ENCODE measurements at places on chromosomes 7 and 10.

DNA sequence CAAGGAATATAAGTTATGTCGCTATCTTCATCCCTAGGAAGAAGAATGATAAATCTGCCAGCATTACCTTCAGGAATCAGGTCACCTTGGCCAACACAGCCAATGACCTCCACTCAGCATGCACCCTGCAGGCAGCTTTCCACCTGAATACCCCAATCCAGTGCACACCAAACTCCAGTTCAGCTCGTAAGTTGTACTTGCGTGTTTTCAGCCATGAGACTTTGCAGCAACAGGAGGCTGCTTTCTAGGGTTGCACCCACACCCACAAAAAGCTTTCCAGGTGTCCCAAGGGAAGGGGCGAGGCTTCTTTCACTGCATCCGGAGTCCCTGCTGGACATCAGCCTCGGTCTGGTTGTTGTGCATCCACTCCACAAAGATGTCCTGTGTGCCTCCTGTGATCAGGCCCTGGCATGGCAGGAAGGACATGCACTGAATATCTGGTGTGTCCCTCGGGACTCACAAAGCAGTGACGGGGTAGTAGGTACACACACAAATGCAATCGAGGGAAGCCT is 282.9 kb downstream of the GRID1 start:
- DNase-seq = no peak

- no peak for DNase-seq
These were observed 159.2 kb upstream of the ITGB1 start for GRCh38 chr10:33117230-33117629.

- DNase-seq = peak; percentile 15
These were observed 170.9 kb upstream of the SMIM30 start for GRCh38 chr7:113289140-113289740.

DNA sequence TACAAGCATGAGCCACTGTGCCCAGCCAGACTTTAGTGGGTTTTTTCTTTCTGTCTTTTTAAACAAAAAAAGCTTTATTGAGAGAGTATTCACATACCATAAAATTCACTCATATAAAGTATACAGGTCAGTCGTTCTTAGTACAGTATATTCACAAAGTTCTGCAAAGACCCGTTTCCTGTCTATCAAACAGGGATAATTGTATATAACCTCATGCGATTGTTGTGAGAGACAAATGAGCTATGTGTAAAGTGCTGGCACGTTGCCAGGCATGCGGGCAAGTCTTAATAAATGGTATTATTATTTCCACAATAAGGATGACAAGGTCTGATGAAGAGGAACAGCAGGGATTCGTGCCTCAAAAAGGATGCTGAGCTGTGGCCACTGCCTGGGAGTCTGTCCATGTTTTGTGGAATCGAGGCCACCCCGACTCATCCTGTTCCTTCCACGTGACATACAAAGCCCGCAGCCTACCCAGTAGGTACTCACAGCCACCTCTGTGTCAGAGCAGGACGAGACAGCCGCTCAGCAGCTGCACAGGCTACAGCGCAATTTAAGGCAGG is 51.6 kb downstream of the SMKR1 start:
- no peak for DNase-seq

- DNase-seq = no peak
These were observed 10.3 kb upstream of the ADARB2 start for GRCh38 chr10:1747590-1748157.

DNA sequence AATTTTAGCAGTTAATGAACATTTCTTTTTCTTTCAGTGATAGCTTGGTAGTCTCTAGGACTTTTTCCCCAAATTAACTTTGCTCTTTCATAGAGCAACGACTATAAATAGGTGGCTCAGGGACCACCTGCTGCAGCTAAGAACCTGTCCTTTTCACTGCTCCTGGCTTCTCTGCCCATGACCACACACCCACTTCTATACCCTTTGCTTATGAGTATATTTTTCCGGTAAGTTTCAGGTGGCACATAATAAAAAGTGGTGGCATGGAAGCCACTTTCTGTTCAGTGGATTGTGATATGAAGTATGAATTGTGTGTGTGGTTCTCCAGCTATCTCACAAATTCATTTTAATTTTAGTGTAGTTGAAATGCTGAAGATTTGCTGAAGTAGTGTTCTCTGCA is 1.2 kb downstream of the ING3 start:
- DNase-seq = no peak

GRCh38 chr10:78550090-78550489 is 516.4 kb downstream of the RPS24 start:
- no peak for DNase-seq

DNA sequence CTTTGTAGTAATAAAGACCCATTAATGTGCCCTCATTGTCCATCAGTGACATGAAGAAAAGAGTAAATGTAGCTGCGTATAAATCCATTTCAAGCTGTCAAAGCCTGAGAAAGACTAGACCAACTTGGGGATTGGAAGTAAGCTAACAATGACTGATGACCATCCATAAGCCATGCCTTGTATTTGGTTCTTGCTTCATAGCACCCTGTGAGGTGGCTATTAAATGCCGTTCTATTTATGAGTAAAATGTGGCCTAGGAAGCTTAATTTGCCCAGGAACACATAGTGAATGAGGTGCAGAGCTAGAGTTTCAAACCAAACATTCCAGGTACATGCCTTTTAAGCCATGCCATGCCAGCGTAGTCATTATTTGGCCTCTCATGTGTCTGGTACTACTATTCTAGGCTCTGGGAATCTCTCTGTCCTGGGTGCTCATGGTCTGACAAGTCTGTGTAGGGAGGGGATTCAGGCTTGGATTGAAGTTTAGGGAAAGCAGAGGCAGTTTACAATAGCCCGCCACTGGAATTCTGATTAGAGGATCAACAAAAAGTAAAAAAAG is 92.1 kb downstream of the ZNF277 start:
- DNase-seq = no peak

GRCh38 chr7:36659172-36659516 is 65.2 kb downstream of the AOAH start:
- DNase-seq = no peak

Measured in inflammatory macrophage (primary cell).